ENCODE measurements at places on chromosomes 4 and X. TPM values are rescaled to one million over a fixed set of nuclear protein-coding genes. Genes with fewer than 3 reads are reported as not detected.

DNA sequence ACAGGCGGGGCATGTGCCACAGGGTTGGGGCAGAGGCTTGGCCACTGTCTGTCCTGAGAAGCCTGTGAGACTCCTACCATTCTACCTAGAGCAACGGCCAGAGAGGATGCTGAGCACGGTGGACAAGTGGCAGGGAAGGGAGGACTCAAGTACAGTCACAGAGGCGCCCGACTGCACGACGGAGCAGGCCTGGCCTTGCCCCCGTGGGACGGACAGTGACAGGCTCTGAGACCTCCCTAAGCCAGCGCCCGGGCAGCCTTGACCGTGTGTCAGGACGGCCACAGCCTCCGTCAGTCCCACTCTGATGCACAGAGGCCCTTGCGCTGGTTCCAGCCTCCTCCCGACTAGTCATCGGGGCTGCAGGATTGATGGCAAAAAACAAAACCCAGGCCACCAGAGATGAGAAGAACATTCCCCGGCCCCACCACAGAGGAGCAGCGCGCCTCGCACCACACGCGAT is 36.7 kb upstream of the MXD4 start:
- H3K4me3 ChIP-seq, result no peak overlapping the region
- no peak overlapping the region for H3K27ac ChIP-seq
- no peaks in the 10 kb centered on the region for H3K27me3 ChIP-seq
- no peak for DNase-seq

DNA sequence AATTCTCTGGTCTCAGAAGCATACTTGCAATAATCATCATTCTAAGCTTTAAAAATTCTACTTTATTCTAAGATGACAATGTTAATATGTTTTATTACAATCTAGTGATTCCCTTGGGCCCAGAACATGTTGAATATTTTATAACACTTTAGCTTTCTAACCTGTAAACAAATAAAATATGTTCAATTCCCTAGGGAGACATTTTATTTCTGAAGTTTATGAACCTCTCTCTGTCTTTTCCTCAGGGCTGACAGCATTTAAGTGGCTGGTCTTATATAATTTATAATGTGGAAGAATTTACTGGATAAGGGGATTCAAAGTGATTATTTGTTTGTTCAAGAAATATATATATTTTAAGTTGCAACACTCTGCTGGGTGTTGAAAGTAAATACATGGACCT is 55.3 kb upstream of the NPFFR2 start:
- DNase-seq, result no peak
- no peak overlapping the region for H3K4me3 ChIP-seq
- H3K27me3 ChIP-seq, result no peaks in the 10 kb centered on the region

Gene GBA3
- not detected for total RNA-seq

GRCh38 chr4:3525532-3526430 is 6.4 kb downstream of the LRPAP1 start:
- peaks cover 4% of the 10 kb centered on the region for H3K36me3 ChIP-seq
- H3K4me3 ChIP-seq, result no peak overlapping the region
- H3K27ac ChIP-seq, result no peak overlapping the region
- H3K4me1 ChIP-seq, result peaks cover 22% of the 10 kb centered on the region
